ENCODE measurements at places on chromosomes 1 and 21.

DNA sequence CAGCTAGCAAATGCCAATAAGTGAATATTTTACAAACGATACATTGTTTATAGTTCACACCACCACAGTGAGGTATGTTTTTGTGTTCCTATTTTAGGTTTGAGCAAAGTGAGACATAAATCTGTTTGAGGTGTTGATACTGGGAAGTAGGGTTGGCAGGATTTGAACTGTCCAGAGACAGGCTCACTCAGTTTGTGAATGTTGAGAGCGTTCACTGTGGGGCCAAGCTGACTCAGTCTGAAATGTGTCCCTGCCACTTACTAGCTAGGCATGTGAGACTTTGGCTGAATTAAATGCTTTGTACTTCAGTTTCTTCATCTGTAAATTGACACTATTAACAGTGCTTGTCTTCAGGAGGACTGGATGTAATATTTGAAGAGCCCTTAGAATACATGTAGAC, 35.1 kb downstream of the DIRAS3 start:
- no peak for DNase-seq

- no peak for DNase-seq
Observed at GRCh38 chr1:229152311-229152710, 118.6 kb upstream of the RAB4A start.

- DNase-seq, result no peak
Observed at GRCh38 chr1:40382108-40382460, 8.6 kb downstream of the SMAP2 start.

- no peak for DNase-seq
Observed at GRCh38 chr1:89444791-89445190, 79.8 kb upstream of the LRRC8B start.

- no peak for DNase-seq
Observed at GRCh38 chr1:1080122-1080757, 6.1 kb upstream of the RNF223 start.

- no peak for DNase-seq
Observed at GRCh38 chr1:163230827-163231226, 28.1 kb upstream of the RGS5 start.
